ENCODE measurements at places on chromosomes 5 and 9.

DNA sequence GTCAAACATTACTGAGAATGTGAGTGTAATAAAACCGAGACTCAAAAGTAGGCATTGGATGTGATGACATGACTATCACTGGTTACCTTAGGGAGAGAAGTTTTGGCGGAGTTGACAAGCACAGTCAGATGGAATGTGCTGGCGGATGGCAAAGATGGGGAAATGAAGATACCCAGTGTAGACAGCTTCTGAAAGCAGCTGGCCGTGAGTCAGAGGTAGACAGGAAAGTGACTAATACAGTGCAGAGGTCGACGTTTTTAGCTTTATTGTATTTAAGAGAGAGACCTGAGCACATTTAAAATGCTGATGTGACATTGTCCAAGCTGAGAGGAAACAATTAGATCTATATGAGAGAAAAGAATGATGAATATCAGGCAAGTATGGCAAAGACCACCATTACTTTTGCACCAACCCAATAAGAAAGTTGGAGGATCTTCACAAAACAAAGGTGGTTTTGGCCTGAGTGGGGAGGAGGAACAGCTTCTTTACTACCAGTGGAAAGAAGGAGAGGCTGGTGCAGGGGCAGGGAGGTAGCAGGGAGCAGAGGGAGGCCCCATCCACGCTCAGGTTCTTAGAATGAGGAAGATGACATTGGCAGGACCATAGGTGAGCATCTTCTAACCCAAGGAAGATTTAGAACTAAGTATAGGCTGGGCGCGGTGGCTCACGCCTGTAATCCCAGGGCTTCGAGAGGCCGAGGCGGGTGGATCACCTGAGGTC, 36.7 kb upstream of the KCNIP1 start:
- peak; percentile 90 for DNase-seq

DNA sequence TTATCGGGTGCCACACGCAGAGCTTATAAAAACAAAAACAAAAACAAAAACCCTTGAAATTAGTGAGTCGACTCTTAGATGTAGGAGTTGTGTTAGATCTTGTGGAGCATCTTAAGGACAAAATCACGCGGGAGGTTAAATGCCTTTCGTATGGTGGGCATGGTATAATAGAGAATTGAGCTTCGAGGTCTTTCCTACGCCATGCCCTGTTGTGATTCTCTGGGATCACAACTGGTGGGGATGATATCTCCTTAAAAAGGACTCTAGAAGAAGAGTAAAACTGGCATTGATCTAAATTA, 773 bp upstream of the ELL2 start:
- DNase-seq, result no peak

GRCh38 chr5:12162863-12163262, 258.6 kb upstream of the CTNND2 start:
- DNase-seq, result no peak

GRCh38 chr9:89850631-89851325, 246.0 kb downstream of the GADD45G start:
- DNase-seq, result peak; percentile 61

DNA sequence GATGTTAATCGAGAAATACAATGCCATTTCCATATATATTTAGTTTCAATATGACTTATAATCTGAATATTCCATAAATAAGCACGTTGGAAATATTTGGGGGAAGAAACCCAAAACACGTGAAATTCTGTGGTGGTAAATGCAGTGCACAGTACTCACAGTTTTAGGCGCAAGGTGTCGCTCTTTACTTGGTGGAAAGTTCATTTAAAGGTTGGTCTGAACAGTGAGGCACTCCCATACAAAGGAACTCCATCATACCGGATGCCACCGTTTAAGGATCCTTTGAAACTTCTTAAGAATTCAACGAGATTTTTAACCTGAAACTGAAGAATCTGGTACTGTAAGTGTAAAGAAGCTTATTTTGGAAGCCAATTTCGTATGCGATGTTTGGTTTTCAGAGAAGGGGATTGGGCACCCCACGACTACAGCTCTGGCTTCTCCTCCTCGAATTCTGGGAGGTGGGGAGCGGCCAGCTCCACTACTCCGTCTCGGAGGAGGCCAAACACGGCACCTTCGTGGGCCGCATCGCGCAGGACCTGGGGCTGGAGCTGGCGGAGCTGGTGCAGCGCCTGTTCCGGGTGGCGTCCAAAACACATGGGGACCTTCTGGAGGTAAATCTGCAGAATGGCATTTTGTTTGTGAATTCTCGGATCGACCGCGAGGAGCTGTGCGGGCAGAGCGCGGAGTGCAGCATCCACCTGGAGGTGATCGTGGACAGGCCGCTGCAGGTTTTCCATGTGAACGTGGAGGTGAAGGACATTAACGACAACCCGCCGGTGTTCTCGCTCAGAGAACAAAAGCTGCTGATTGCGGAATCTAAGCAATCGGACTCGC, at the start of gene PCDHA11:
TSS of gene PCDHA11 (plus strand) at position 237 of the 834 bp plus-strand sequence. CDS start at position 384, 147 bp downstream.
- no peak for DNase-seq

GRCh38 chr9:70526902-70527301, 112.4 kb upstream of the KLF9 start:
- no peak for DNase-seq

- DNase-seq, result peak; percentile 67
Measured at GRCh38 chr5:14706615-14707021, 42.1 kb downstream of the OTULIN start.

DNA sequence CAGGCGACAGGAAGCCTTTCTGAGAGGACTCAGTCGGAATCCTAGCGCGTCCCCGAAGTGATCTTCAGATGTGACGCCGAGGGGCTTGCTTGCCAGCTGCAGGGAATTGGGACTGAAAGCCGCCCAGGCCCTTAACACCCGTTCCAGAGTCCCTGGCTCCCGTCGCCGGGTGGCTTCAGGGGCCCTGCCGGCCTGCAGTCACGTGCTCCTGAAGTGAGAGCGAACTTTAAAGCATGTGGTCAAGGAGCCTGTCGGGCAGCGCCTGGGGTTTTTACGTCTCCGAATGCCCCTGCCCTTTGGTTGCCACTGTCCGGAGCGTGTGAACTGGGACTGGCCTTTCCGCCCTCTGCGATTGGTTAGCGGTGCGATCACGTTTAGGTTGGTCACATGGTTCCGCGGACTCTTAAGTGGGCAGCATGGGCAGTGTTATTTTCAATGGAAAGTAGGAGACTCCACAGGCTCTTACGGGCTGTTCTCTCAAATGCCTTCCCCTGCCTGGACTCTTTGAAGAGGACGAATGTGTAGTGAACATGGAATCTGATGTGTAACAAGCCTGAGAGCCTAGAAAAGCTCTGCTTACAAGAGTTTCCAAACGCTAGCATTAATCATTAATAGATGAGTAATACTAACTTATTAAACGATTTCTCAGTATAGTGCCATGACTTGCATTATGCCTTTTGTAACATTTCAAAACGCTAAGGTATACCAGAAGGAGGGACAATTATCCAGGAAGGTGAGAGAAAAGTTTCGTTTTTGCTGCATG, 1.9 kb downstream of the VLDLR start:
- peak; percentile 22 for DNase-seq

DNA sequence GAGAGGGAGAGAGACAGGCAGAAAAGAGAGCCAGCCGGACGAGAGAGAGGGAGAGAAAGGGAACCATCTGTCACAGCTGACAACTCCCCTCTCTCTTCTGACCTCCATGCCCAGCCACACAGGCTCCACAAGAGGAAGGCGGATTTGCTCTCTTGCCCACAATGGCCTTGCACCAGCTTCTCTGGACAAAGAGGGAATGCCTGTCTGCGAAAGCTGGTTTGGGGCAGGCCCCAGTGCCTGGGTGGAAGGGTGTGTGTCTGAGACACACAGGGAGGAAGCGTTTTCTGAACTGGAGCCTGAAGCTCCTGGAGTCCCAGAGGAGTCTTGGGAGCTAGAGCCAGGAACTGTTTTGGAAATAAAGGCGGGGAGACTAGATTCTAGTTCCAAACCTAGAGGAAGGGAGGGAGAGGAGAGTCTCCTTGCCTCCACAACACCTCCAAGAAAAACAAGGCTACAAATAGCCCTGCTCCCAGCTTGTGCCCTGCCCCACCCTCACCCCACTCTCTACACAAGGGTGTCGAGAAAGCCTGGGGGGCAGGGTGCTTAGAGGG, 12.5 kb downstream of the C1QTNF2 start:
- no peak for DNase-seq

- peak; percentile 95 for DNase-seq
Measured at GRCh38 chr5:125232779-125233230, 486.4 kb upstream of the ZNF608 start.

GRCh38 chr9:122128007-122128968, 31.3 kb downstream of the NDUFA8 start:
- DNase-seq, result no peak

DNA sequence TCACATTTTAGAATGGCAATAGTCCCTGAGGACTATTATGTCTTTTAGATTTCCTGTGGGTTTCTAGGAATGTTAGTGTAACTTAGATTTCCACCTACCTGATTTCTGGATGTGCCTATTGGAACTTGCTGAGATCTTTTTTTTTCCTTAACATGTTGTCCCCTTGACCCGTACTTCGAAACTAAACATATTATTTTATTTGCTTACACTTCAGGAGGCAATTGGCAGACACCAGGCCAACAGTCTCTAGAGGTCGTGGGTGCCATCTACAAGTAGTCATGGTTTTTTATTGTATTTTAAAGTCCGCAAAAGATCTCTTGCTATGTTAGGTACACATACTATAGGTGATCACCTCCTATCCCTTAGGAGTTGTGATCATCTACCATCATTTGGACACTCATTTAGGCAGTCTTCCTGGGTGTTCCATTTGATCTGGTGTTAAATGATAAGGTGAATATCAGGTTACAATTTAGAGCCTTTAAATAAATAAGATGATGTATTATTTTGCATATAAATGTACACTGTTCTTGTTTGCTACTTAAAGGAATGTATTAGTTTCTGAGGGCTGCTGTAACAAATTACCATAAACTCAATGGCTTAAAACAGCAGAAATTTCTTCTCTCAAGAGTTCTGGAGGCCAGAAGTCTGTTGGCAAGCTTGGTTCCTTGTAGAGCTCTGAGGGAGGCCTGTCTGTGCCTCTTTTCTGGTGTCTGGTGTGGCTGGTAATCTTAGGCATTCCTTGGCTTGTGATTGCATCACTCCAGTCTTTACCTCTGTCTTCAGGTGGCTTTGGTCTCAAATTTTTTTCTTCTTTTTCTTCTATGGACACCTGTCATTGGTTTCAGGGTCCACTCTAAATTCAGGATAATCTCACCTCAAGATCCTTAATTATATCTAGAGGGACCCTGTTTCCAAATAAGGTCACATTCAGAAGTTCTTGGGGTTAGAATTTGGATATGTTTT, 64.8 kb downstream of the ZCCHC7 start:
- DNase-seq, result no peak

DNA sequence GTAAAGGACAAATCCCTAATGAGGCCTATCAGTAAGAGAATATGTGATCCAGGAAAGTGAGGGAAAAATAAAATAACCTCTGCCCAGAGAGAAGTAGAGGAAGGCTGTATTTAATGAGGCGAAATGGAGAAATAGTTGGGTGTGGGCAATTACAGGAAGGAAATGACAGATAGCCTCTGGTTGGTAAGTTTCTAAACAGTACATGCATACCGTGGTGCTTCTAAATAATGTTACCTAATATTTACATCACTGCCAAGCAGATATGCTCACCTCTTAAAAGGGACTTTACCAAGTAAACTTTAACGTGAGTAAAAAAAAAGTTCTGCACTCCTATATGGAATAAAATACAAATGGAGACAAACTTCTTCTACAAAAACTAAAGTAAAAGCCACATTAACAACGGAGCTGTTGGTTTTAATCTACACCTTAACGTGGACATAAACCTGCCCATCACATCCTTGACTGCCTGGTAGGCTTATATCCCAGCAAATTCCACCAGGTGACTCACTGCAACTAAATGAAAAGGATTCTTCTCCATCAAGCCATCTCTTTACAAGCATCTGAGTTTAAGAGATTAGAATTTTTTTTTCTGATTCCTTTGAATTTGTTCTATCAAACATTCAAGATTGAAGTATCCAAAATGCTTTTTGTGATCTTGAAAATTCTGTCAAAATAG, 12.4 kb downstream of the NFIL3 start:
- peak; percentile 20 for DNase-seq

GRCh38 chr5:78586251-78586650, 62.3 kb downstream of the LHFPL2 start:
- peak; percentile 98 for DNase-seq

GRCh38 chr5:159891371-159891770, 24.9 kb upstream of the ADRA1B start:
- DNase-seq, result no peak

DNA sequence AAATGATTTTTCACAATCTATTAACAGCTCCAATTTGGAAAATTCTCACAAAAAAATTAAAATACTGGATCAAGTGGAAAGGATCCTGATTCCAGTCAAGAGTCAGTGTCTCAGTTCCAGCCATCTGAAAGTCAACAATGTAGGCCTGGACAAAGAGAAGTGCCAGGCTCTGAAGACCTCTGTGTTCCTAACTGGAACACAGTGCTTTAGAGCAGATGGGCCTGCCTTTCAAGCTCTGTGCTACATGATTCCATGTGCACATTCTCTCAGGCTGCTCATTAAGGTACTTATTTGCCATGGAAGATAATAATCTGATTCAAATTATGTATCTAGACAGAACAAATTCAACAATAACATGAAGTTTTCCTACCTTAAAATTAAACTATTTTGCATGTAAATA, 30.2 kb upstream of the ALDH1A1 start:
- DNase-seq, result no peak

GRCh38 chr5:171783051-171783450, 2.6 kb upstream of the SMIM23 start:
- DNase-seq, result peak; percentile 28

DNA sequence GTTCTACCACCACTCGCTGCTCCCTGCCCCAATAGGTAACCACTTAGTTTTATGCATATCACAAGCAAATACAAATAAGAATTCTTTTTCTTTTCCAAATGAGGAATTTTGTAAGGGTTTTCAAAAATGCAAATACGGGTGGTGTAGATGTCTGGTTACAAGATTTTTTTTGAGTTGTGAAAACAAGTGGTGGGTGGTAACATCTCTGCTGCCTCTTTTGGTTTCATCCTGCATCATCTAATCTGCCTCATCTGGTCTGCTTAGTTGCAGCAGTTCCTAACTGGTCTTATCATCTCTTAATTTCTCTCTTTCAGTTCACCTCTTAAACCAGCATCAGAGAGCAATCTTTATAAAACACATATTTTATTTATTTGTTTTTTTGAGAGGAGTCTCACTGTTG, 5.3 kb downstream of the NFX1 start:
- DNase-seq, result no peak

- peak; percentile 59 for DNase-seq
Measured at GRCh38 chr9:127132921-127133647, 10.6 kb upstream of the ANGPTL2 start.

GRCh38 chr5:65100911-65101631, 332.3 kb downstream of the CWC27 start:
- DNase-seq, result peak; percentile 86

GRCh38 chr9:8940650-8941049, 1141.1 kb upstream of the DMAC1 start:
- no peak for DNase-seq

- peak; percentile 54 for DNase-seq
Measured at GRCh38 chr5:138352722-138353559, 456 bp downstream of the KDM3B start.
